ENCODE measurements at places on chromosomes 3 and 15.

DNA sequence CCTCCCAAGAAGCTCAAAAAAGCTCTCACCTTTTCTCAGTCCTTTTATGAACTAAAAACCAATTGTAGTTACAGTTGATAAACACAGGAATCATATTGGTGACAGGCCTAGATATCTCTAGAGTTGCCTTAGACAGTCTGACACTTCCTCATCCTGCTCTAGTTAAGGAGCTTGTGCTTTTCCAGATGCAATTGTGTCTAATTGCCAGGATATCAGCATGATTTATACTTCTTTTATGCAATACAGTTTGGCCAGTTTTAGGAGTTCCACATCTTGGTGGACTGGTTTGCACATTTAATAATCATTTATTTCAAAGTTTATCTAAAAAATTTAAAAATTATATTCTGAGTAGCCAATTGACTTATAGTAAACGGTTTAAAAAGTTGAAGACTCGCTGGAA, 95.7 kb downstream of the DUT start:
- no peak for DNase-seq

GRCh38 chr15:48458876-48459275, 127.6 kb downstream of the DUT start:
- peak; percentile 25 for DNase-seq

GRCh38 chr15:77632534-77633133, at the start of gene LINGO1:
Gene LINGO1, minus strand, starts transcription at chr15:77632912. Its CDS starts 597 bp downstream, at chr15:77632315.
- DNase-seq: no peak

DNA sequence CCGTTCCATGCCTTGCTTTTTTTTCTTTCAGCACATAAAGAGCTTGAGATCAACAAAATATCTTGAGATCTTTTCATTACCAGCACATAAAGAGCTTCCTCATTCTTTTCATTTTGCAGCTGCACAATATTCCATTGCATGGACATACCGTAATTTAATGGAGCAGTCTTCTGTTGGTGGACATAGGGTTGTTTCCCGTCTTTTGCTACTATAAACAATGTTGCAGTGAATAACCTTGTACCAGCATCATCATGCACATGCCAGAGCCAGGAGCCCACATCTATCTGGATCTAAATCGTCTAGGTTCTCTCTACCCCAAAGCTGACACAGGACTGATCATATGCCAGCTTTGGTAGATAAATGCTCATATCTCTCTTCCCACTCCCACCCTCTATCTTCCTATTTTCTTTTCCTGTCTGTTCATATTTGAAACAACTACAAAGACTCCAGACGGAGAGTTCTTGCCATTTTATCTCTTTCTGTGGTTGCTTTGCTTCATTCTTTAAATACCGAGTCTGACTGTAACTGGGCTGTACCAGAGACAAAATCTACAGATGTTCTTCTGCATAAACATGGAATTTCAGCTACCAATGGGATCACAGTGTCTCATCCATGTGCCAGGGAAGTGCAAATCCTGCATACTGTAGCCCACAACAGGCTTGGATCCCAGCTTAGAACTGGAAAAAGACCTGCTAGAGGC, 47.1 kb upstream of the AKAP13 start:
- DNase-seq: no peak

- no peak for DNase-seq
Measured at GRCh38 chr3:153756816-153757215, 364.4 kb upstream of the ARHGEF26 start.

- DNase-seq: peak; percentile 49
Measured at GRCh38 chr15:41661518-41662225, 1.5 kb downstream of the MGA start.

DNA sequence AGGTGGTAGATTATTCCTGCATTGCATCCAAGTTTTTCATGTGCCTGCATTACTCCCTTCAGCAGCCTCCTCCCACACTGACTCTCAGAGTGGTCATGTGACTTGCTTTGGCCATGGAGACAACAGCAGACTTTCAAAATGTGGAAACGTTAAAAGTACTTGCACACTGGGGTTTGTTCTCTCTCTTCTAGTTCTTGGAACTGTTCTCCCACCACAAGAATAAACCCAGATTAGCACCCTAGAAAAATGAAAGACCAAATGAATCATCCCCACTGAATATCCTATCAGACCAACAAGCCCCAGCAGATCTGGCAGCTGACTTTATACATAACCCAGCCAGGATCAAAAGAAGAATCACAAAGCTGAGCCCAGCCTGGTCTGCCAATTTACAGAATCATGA, 398.5 kb downstream of the VPS13C start:
- DNase-seq: no peak

- DNase-seq: no peak
Measured at GRCh38 chr15:90862964-90863778, 5.2 kb upstream of the FURIN start.

- DNase-seq: no peak
Measured at GRCh38 chr3:45655906-45656305, 33.3 kb upstream of the SACM1L start.

GRCh38 chr3:51622868-51623267, 48.2 kb upstream of the TEX264 start:
- DNase-seq: peak; percentile 72

DNA sequence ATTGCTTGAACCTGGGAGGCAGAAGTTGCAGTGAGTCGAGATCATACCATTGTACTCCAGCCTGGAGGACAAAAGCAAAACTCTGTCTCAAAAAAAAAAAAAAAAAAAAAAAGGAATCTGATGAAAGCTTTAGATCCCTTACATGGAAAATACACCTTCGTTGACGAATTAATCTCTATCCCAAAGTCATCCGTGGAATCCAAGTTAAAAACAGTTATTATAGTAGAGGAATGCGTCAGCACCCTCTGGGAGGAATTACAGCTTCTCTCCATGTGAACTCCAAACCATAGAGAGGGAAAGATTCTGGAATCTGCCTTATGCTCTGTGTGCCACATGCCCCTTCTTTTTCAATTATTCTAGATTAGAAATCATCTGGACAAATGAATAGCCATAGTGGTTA, 192.3 kb upstream of the C2CD4B start:
- no peak for DNase-seq

DNA sequence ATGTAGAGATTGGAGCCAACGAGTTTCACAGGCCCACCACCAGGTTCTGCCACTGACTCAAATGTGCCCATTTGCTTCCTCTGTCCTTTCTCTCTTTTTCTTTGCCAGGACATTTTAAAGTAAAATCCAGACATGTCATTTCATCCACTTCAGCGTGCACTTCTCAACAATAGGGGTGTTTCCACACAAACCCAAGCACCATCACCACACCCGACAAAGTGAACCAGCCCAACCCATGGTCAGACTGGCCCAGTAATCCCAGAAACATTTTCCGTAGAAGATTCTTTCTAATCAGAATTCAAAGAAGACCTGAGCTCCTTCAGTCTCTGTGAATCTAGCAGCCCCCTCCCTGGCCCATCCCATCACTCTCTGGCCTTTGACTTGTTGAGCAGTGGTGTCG, 13.4 kb downstream of the CFAP100 start:
- DNase-seq: no peak

DNA sequence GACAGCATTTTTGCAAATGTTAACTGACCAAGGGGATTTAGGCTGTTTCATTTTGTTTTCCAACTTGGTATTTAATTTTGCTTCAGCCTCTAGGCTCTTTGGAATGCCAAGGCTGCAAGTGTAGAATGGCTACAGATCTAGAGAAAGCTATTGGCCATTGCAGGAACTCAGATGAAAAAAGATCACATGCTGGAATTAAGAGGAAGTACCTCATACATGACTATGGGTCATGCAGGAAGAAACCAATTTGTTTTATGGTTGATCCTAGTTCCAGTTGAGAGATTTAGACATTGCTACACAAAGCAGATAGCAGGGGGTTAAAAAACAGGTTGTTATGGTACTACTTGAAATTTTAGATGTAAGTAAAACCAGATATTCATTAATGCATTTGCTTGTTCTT, 12.7 kb upstream of the CLDN16 start:
- DNase-seq: no peak

DNA sequence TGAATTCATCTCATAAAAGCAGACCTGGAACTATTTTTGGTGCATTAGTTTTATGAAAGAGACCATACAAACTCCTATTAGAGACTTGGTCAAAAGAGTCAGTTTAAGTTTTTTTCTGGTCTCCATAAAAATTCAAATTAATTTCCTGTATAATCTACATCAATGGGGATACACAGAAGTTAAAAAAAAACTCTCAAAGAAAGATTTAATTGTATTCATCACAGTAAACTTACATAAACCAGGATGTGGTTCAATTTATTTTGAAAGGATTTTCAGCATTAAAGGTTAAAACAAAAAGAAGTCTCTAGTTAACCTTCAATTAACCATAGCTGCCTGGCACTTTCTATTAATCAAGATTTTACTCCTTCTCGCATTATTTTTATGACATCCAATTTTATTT, 530.3 kb upstream of the KCNMB2 start:
- no peak for DNase-seq

- DNase-seq: no peak
Measured at GRCh38 chr3:191320316-191320715, 8.9 kb upstream of the CCDC50 start.

DNA sequence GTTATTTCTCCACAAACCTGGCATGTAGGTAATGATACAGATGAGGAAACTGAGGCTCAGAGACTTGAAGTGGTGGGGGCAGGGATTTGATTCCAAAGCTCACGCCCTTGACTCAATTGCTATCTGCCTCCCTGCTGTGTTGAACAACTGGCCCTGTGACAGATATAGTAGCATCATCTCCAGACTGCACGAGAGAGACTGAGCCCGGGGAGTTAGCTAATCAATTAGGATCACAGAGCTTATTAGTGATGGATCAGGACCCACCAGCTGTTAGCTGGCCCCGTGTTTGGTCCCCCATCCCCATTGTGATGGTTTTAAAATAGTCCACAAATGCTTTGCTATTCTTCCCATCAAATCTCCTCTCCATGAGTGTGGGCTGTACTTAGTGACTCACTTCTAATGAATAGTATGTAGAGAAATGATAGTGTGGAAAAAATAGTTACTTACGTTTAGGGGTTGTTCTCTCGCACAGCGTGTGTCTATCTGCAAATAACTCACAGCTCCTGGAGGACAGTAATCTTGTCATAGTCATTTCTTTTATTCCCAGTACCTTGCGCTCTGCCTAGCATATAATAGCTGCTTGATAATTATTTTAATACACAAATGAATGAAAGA, 74.4 kb upstream of the KLF13 start:
- DNase-seq: no peak

DNA sequence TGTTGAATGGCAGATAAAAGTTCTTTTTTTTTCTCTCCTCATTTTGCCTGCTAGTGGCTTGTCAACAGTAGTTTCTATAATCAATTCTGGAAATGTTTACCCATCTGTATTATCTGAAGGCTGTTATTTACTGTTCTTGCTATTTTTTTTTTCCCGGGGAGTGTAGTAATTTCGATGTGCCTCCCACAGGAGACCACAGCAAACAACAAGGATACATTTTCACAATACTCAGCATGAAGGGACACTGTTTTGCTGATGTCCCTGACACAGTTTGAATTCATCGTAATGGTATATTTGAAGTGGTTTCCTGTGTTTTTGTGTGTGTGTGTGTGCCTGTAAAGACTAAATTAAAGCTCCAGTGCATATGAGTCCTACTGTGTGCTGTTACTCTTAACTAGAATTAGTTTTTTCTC, 92.1 kb upstream of the ICE2 start:
- no peak for DNase-seq

GRCh38 chr15:70284438-70285214, 186.9 kb upstream of the TLE3 start:
- DNase-seq: no peak

GRCh38 chr3:128192131-128192530, 38.9 kb downstream of the EEFSEC start:
- no peak for DNase-seq

DNA sequence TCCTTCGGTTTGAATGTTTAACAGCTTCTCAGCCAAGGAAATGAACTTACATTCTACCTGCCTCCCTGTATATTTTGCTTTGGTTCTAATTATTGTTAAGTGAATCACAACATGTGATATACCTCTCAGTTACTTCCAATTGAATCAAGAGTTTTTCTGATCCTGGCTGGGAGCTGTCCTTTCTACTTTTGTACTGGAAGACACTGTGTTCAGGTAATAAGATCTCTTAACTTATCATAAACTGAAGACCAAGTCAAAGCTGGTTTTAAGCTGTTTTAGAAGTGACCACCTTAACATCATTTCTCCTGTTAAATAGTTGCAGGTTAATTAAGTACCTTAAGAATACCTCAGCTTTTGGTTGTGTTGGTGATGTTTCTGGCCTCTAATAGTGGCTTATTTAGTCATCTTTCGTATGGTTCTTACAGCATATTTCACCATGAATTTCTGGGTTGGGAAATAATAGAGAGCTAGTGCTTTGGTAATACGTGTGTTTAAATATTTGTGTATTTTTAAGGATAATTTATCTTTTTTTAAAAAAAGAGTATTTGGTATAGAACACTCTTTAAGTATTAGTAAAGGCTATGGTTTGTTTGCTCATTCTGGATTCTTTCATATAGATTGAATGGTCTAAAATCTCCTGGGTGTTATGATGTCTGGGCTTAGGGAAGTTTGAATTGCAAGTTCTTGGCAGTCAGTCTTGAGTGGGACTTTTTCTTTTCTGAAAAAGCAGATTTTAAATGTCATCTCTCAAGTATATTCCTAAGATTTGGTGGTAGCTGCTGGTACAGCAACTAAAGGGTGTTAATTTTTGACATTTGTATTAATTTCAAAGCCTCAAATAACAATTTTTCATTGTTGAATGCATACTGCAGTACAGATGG, 1.6 kb downstream of the RAB8B start:
- DNase-seq: no peak

- DNase-seq: no peak
Measured at GRCh38 chr3:127915115-127915936, at the start of gene KBTBD12. Gene KBTBD12, plus strand, starts transcription at chr3:127915232. Its CDS starts 7,830 bp downstream, at chr3:127923062.

DNA sequence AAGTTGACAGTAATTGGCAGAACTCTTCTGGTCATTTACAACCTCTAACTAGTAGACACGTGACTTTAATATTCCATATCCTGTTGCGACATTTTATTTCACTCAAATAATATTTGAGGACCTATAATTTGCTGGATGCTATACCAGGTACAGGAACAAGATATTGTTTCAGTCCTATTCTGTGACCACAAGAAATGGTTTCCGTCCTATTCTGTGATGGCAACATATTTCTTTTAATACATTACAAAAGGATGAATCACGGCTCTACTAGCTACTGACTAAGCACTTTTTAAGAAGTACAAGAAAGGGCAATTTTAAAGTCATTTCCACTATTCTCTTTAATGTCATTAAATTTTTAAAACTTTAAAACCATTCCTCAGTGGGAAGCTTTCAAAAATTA, 400.2 kb downstream of the CNTN3 start:
- DNase-seq: no peak

DNA sequence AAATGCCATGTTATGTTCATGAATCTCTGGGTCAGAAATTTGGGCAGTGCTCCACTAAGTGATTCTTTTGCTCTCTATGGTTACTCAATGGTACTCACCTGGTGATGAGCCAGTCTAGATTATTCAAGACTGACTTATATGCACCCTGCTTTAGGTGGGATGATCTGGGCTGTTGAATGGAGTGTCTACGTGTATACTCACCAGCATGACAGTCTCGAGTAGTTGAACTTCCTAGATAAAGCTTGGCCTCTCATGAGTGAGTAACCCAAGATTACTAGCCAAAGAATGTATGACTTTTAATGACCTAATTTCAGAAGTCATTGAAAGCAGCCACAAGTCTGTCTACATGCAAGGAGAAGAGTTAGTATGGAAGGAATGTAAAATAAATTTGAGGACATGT, 77.5 kb upstream of the CADM2 start:
- DNase-seq: no peak

GRCh38 chr3:128499724-128500275, 6.8 kb upstream of the GATA2 start:
- DNase-seq: no peak

- no peak for DNase-seq
Measured at GRCh38 chr3:170471149-170471548, 52.5 kb downstream of the CLDN11 start.

GRCh38 chr3:51977446-51978142, 2.7 kb downstream of the ABHD14A start:
- DNase-seq: no peak

All from GM04504 (cell line).